HCT116 (cell line): ENCODE measurements at places on chromosomes 6 and 20. TPM values are rescaled to one million over a fixed set of nuclear protein-coding genes. Genes with fewer than 3 reads are reported as not detected.

Gene PDE7B
- total RNA-seq = 0.61 TPM

Gene VGLL2
- not detected for total RNA-seq

Gene STMND1
- total RNA-seq = not detected

Gene GPR6
- not detected for total RNA-seq

Gene ADAM33
- total RNA-seq = not detected

Gene IRF4
- 1.2 TPM for total RNA-seq

Gene NOX3
- not detected for total RNA-seq

Gene EIF6
- 209 TPM for total RNA-seq

Gene UST
- 6.1 TPM for total RNA-seq

Gene IL17F
- not detected for total RNA-seq

Gene TRIM10
- 0.98 TPM for total RNA-seq

Gene CFAP61
- total RNA-seq = 1.7 TPM

Gene SLC17A9
- 37.6 TPM for total RNA-seq

Gene NINL
- total RNA-seq = 7.2 TPM
